ENCODE measurements at places on chromosomes 2 and 18.

DNA sequence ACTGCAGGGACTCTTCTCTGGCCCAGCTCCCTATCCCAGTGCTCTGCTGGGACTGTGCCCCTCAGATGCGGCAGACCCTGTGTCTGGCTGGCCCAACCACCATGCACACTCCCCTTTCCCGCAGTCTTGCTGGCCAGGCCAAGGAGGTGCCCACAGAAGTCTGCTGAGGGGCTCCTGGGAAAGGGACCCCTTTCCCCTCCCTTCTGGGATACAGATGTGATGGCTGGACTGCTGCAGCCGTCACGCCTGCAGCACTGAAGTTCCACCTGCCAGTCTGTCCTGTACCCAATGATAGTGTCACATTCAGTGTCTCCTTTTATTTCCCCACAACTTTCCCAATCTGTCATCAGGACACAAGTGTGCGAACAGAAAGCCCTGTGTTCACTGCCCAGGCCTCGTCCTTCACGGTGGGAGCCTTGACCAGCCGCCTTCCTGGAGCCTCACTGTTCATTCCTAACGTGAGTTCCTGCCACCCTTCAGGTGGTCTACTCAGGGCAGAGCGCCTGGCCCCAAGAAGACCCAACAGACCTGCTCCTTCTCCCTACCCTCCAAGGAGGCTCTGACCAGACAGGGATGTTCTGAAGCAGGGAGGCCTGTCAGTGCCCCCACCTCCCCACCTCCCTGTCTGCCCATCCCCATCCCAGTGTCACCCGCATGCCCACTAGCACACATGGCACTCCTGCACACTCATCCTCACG lies 47.1 kb downstream of the ANKMY1 start:
- DNase-seq, result no peak

DNA sequence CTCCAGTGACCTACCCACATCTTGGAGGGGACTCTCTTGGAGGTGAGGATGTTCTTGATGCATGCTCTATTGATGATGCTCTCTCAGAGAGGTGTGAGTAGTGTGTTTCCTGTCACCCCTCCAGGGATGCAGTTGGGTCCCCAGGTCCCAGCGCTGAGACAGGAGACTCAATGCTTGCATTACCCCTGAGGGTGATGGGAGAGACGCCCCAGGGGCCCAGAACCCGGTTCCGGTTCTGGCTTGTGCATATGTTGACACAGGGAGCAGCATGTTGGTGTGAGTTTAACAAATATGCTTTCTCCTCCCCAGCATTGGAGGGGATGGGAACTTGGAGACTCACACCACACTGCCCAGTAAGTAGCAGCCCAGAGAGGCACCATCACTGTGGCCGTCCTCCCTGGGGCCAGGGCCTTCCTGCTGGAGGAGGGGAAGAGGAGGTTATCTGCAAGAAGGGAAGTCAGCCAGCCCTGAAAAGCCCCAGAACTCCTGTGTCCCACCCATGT lies 124.5 kb downstream of the PLB1 start:
- DNase-seq, result no peak

DNA sequence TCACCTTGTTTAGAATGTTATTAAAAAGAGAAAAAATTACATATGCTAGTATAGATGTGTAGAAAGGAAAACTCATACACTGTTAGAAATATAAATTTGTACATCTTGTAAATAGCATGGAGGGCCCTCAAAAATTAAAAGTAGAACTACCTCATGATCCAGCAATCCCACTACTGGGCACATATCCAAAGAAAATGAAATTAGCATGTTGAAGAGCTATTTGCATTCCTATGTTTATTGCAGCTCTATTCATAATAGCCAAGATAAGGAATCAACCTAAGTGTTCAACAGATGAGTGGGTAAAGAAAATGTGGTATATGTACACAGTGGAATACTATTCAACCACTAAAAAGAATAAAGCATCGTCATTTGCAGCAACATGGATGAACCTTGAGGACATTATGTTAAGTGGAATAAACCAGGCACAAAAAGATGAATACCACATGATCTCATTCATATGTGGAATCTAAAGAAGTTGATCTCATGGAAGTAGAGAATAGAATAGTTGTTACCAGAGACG lies 251.5 kb upstream of the THUMPD2 start:
- DNase-seq, result no peak

DNA sequence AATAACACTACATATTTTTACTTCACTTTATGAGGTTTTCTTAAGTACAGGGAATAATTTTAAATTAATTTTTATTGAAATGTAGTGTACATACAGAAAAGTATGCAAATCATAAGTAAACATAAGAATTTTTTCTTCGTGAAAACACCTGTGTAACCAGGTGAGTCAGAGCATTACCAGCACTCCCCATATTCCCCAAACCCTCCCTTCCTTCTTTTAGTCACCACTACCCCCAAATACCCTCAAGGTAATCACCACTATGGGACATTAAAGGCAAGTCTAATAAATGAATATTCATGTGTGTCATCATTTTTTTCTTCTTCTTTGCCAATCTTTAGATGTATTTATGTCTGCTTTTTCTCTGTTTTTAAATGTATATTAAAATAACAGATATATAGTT lies 139.9 kb upstream of the LTBP1 start:
- no peak for DNase-seq

DNA sequence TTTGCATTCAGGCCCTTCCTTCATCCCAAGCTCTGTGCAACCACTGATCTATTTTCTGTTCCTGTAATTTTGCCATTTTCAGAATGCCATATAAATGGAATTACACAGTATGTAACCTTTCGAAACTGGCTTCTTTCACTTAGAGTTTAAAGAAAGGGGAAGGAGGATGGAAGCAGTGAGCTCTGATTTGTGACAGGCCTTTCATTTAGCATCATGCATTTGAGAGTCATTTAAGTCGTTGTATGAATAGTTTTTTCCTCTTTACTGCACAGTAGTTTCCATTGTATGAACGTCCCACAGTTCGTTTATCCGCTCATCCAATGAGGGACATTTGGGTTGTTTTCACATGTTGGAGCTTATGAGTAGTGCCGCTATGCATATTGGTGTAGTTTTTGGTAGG lies 67.0 kb downstream of the LBH start:
- DNase-seq, result no peak
